ENCODE measurements at places on chromosomes 3 and 15.
A peak's percentile ranks its signal among the peaks of the same experiment; 100 is the strongest.

DNA sequence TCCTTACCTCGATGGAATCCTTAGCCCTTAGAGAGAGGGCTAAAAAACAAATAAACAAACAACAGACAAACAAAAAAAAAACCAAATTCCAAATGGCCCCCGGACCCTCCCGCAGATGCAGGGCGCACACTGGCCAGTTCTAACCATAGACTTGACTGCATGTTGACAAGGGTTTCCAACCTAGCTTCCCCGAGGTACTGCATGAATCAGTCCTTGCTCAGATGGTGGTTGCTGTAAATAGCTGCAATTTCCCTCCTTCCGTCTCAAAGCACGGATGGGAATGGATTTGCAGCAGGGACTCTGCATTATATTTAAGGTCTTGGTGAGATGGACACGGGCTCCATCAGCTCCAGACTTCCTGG, 162.8 kb downstream of the CD47 start:
- DNase-seq, result no peak

DNA sequence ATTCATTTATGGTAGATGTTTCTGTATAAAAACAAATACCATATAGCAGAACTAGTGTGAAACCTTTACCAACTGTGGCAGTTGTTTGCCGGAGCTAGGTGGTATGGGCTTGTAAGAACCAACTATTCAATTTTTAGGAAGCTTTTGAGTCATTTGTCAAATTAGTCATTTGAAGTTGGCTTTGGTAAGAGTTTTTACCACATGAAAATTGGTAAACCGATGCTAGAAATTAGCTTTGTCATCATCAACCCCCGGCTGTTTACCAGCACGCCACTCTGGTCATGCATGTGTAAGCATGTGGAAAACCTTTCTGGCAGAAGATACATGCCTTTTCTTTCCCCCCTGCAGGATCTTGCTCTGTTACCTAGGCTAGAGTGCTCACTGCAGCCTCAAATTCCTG, 63.3 kb downstream of the IL1RAP start:
- no peak for DNase-seq

GRCh38 chr3:51354172-51354571, 30.9 kb upstream of the MANF start:
- DNase-seq, result no peak

- no peak for DNase-seq
These were observed 144.2 kb downstream of the RYR3 start for GRCh38 chr15:33454996-33455395.

- DNase-seq, result peak; percentile 93
These were observed at the start of the genes MRPL47 and NDUFB5 for GRCh38 chr3:179604321-179605078. Gene MRPL47 (minus strand): TSS chr3:179604638. CDS start chr3:179604624, 14 bp downstream. Gene NDUFB5 (plus strand): TSS chr3:179604794. CDS start chr3:179604816, 22 bp downstream.

- DNase-seq, result no peak
These were observed 122.6 kb downstream of the ARNT2 start for GRCh38 chr15:80526556-80527340.

DNA sequence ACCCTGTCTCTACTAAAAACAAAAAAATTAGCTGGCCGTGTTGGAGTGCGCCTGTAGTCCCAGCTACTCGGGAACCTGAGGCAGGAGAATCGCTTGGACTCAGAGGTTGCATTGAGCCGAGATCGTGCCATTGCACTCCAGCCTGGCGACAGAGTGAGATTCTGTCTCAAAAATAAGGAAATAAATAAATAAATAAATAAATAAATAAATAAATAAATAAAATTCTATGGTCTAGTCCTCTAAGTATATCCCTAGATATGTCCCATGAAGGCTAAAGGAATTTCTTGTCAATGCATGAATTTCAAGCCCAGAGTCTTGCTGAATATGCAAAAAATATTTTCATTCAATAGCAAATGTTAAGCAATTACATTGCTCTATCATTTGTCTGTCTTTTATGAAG, 149.0 kb downstream of the EPHA3 start:
- DNase-seq, result no peak

- no peak for DNase-seq
These were observed 89.0 kb downstream of the GHSR start for GRCh38 chr3:172359231-172359630.

- no peak for DNase-seq
These were observed 22.9 kb downstream of the PDIA5 start for GRCh38 chr3:123089611-123090331.

- no peak for DNase-seq
These were observed 28.1 kb downstream of the CHST2 start for GRCh38 chr3:143147707-143148106.

DNA sequence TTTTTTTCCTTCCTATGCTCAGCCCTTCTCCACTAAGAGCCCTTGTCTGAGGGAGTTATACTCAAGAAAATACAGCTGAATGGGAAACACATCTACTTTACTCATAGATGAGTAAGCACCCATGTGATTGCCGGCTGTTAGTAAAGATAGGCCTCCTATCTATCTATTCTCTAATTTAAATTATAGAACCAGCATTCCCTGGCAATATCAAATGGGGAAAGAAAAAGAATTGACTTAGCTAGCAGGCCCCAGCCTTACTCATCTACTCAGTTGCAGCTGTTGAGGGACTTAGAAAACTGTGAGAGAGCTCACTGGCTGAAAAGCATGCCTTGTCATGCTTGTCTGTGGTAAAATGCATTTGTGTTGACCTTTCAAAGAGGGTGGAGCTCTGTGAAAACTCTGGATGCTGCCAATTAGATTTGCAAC, 116.9 kb upstream of the LRRFIP2 start:
- no peak for DNase-seq

DNA sequence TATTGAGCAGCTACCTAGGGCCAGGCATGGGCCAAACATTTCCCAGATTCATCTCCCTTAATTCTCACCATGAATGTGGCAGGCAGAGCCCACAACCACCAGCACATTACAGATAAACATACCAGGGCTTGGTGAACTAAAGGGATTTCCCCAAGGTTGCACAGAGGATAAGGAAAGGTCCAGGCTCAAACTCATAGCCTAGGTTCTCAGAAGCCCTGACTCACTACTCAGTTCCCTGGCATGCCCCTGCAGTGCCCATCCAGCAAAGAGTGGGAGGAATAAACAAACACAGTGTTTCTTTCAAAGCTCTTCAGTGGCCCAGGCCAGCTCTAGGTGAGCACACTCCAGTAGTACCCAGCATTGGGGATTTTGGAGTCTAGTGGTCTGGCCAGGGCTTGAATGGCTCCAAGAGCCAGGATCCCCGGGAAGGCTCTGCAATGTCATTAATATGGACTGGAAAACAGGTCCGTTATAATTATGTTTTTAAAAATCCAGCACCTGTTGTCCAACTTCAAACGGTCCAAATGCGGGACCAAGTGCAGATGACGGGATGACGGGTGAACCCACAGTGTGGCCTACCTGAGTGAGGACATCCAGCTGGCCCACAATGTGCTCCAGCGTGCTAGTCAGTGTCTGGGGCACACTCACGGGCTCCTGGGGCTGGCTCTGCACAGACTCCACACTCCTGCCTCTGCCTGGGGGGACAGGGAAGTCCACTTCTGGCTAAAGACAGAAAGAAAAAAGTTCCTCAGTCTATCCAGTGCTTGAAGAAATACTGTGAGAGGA, 39.8 kb upstream of the DUSP7 start:
- DNase-seq, result no peak

DNA sequence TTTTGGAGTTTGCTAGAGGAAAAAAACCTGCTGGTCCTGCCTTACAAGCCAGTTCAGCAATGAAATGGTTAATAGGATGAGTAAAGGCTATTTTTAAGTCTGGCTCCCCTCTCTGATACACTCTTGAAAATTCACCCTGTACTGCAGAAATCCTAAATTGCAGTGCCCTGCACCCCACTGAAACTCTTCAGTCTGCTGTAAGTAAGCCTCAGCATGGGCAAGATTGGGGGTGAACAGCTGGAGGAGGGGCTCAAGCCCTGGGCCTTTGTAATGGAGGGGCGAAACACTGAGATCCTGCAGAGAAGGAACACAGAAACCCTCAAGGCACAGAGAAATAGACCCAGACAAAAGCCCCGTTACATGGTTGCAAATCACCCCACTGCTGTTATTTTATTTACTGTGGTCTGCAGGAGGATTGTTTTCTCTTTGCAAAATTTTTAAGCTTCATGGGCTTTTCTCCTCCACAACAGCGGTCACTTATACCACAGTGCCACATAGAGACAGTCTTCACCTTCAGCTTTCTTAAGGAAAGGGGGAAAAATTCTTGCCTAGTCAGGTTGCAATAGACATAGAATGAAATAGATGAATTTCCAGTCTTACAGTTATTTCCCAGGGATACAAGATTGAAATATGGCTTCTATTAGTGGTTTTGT, 45.0 kb downstream of the SOX2 start:
- no peak for DNase-seq

GRCh38 chr3:111859061-111859973, at the start of gene PHLDB2:
Gene PHLDB2 (plus strand): TSS chr3:111859265. CDS start chr3:111884078, 24,813 bp downstream.
- DNase-seq, result peak; percentile 54
